ENCODE measurements at places on chromosomes 11 and 22.

DNA sequence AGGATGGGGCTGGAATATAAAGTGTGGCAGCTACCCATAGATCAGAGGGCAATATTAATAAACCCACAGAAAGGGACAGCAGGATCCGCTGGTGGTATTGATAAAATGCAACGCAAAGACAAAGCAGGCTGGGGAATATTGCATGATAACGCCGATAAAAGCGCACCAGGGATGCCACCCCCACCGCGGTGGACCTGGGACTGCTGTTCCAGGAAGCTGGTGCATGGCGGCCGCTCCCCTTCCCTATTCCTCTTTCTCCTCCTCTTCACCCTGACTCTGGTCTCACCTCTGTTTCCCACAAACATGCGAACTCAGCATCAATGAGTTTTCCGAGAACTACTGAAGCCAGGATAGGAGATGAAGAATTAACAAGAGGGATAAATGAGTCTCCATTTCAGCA lies 20.2 kb downstream of the SPATA19 start:
- no peak for DNase-seq

- DNase-seq, result no peak
Observed at GRCh38 chr11:126229858-126230540, 18.4 kb downstream of the FAM118B start.

DNA sequence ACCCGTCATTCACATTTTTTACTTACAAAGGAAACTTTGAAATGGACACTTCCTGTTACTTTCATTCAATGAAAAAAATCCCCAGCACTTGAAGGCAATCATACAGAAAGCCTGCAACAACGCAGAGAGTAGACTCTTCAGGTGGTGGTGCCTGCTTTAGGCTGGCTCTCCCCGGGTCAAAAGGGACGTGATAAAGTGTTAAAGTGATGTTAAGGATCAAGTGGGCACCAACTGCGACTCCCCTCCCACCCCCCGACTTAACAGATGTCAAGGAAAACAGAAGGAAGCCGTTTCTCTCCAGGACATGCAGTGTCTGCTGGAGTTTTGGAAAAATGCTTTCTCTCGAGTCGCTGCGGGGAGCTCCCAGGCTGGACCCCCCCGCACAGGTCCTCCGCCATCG lies 414 bp upstream of the PNPLA3 start:
- no peak for DNase-seq

DNA sequence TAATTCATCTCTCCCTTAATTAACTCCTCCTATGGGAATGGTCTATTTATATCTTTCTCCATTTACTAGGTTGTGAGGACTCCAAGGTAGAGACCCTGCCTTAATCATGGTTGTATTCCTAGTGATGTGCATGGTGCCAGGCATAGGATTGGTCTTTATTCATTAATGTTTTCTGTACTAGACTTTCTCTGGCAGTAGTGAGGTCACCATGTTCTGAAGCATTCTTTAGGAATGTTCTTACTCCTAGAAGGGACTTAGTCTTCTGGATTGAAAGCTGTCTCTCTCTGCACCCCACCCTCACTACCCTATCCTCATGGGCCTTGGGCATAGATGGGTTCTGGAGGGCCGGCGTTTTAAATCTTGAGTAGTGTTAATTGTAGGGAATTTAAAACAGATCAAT lies 10.6 kb upstream of the INSC start:
- no peak for DNase-seq

GRCh38 chr22:16958475-16958874 lies 49.5 kb downstream of the GAB4 start:
- DNase-seq, result no peak

- no peak for DNase-seq
Observed at GRCh38 chr22:27663812-27664211, 137.7 kb downstream of the MN1 start.

DNA sequence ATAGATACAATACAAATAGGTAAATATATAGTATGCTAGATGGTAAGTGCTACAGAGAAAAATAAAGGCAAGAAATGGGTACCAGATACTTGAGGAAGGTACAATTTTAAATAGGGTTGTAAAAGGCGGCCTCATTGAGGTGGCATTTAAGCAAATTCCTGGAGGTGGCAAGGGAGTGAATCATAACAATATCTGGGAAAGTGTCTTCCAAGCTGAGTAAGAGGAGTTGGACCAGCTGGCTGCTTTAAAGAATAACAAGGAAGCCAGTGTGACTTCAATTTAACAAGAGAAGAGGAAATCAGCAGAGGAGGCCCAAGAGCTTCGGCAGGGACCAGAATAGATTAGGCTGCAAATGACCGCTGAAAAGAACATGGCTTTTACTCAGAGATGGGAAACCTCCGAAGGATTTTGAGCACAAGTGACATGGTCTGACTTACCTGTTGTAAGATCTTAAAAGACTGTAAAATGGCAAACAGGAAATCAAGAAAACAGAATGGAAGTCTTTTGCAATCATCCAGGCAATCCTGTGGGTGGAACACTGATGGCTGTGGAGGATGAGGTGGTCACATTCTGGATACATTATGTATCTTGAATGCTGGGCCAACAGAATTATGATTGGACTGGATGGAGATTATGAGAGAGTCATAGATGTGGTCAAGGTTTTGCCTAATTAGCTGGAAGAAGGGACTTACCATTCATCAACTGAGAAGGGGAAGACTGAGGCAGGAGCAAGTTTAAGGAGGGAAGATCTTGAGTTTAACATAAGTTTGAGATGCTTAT lies 77.2 kb downstream of the RDX start:
- no peak for DNase-seq
